ENCODE measurements at places on chromosomes 5 and 9.

DNA sequence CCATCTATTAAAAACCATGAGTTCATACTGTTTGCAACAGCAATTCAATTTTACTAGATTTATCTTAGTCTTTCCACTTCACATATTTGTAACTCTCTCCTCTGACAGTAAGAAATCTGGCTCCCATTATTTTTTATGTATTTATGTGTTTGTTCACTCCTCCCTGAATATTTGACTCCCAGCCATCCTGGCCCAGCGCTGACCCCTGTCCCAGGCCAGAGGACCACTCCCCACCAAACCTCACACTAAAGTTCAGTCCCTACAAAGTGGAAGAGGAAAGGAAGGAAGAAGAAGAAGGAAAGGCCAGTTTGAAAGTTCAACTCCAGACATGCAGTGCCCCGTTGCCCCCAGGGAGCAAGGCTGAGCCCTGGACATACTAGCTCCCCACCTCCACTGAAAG is 271.8 kb downstream of the ADAMTSL1 start:
- no peak overlapping the region for H3K4me3 ChIP-seq
- peaks cover 11% of the 10 kb centered on the region for H3K4me1 ChIP-seq
- no peak for DNase-seq
- no peaks in the 10 kb centered on the region for H3K27me3 ChIP-seq
- no peak overlapping the region for H3K27ac ChIP-seq

DNA sequence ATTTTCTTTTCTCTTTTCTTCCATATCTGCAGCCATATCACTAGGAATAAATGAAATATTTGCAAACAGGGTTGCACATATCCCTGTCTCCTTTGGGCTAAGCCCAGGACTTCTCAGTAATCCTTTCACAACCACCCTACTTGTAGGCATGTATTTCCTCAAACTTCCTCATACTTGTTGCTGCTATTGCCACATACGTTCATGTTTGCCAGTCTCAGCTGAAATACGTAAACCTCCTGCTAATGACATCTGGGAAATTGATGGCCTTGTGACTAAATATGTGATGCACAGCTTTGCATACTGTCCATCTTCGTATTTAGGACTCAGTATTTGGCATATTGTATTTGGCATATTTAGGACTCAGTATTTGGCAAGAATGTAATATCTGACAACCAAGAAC is 224.6 kb downstream of the PLK2 start:
- no peaks in the 10 kb centered on the region for H3K36me3 ChIP-seq
- peaks cover 10% of the 10 kb centered on the region for H3K4me1 ChIP-seq
- H3K27ac ChIP-seq, result no peak overlapping the region
- H3K27me3 ChIP-seq, result no peaks in the 10 kb centered on the region
- no peak overlapping the region for H3K4me3 ChIP-seq
- DNase-seq, result no peak

DNA sequence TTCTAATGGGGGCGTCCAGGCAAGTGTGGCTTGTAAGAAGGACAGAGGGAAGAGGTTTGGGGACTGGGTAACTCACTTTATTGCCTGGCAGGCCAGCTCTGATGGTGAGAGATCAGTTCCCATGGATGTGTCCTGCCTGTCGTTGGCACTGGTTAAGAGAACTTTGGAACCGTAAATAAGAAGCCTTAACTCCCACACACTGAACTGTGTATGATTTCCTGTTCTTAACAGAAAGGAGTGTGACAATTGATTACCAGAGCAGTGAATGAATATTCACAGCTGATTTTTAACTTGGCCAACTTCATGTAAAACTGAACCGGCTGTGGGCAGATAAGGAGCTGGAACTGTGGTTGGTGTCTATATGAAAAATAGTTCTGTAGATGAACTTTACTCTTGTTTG is 63.2 kb downstream of the MEGF10 start:
- H3K4me3 ChIP-seq, result no peak overlapping the region
- no peaks in the 10 kb centered on the region for H3K4me1 ChIP-seq
- H3K27ac ChIP-seq, result no peak overlapping the region
- no peaks in the 10 kb centered on the region for H3K36me3 ChIP-seq

GRCh38 chr9:19598722-19599121 is 189.9 kb downstream of the ACER2 start:
- H3K4me3 ChIP-seq, result no peak overlapping the region
- no peaks in the 10 kb centered on the region for H3K4me1 ChIP-seq
- no peak overlapping the region for H3K27ac ChIP-seq
- no peaks in the 10 kb centered on the region for H3K36me3 ChIP-seq
- no peak for DNase-seq
- H3K27me3 ChIP-seq, result peaks cover 3% of the 10 kb centered on the region
